DND-41 (cell line): ENCODE measurements at places on chromosomes 7 and 10.

GRCh38 chr10:11874568-11875493 is 51.7 kb downstream of the PROSER2 start:
- peak; percentile 89 for DNase-seq

GRCh38 chr10:124350806-124351205 is 67.9 kb downstream of the OAT start:
- DNase-seq, result no peak

GRCh38 chr7:25562673-25563182 is 334.4 kb upstream of the NPVF start:
- no peak for DNase-seq

DNA sequence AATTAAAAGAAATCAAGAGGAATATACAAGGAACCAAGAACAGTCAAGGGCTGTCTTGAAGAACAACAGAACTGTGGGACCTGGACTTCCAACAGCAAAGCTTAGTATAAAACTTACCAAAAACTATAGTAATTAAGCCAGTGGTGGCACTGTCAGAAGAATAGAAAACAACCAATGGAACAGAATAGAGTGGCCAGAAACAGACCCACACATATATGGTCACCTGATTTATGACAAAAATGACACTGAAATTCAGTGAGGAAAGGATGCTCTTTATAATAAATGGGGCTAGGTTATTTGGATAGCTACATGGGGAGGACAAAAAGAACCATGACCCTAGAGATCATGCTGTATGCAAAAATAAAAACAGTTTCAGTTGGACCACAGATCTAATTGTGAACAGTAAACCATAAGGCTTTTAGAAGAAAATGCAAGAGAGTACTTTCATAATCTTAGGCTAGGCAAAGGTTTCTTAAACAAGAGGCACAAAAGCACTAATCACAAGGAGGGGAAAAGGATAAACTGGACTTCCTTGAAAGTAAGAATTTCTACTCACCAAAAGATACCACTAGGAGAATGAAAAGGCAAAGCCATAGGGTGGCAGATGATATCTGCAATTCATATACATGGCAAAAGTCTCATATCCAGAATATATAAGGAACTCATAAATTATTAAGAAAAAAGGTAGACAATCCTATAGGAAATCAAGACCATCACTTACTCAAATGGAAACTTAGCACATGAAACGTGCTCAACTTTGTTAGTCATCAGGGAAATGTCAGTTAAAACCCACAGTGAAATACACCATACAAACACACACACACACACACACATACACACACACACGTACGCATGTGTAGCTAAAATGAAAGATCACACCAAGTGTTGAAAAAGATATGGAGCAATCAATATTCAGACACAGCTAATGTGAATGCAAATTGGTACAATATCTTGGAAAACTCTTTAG is 20.8 kb downstream of the HYCC1 start:
- no peak for DNase-seq

GRCh38 chr7:105014693-105015389 is 836 bp downstream of the KMT2E start:
- peak; percentile 67 for DNase-seq

GRCh38 chr10:103193820-103194529 is 903 bp upstream of the NT5C2 start:
- DNase-seq, result no peak

DNA sequence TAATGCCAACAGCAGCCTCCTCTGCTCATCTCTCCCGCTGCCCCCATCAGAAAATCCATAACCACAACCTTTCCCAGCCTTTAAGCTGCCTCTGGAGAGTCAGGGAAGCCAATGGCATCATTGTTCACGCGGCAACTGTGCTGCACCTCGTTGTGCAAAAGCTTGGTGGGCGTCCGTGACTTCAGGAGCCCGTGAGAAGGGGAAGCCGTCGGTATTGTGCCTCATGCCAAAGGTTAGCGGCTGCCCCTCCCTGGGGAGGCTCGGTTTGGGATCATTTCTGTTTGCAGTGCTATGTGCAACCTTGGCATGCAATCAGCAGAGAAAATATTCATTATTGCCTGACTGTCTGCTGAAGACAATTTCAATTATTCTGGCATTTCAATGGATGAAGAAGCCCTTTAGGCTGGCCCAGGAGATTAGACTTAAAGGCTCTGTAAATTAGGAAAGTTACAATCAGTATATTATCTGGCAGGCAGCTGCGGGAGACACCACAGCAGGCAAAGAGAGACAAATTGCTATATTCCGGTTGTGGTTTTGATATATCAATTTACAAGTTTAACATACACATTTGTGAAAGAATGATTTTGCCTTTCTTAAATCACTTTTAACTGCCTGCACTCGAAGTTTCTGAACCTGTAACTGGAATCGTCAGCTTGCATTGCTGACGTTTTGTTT is 244.5 kb downstream of the GATA3 start:
- DNase-seq, result no peak

DNA sequence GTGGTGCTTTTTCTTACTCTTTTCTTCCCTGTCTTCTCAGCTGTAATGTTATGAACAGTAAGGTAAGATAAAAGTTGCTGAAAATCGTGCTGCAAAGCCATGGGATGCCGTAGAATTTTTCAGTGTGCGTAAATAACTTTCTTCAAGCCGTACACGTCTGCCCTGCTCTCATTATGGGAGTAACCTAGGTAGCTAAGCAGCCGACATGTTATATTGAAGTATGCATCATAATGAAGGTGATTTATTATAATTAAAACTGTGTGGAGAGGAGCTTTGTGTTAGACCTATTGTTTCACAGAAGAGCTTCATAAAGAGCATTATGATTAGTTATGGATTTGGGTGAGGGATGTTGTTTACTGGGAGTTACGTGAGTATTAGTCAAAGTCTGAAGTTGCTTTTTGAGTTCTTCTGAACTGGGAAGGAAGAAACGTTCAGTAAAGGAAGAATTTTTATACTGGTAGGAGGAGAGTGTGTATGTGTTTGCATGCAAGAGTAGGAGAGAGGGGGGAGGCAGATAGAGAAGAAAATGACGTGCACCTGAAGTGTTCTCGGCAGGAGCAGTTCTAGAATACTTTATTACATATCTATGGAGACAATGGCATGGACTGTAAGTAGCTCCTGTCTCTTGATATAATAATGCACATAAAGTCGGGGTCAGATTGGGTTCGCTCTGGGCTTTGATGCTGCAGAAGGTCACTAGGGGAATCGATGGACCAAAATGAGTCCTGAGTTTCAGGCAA is 56.3 kb downstream of the POU6F2 start:
- DNase-seq, result no peak

GRCh38 chr10:80090121-80090520 is 11.7 kb downstream of the TMEM254 start:
- no peak for DNase-seq

GRCh38 chr7:150313367-150313809 is 9.8 kb upstream of the LRRC61 start:
- DNase-seq, result no peak

DNA sequence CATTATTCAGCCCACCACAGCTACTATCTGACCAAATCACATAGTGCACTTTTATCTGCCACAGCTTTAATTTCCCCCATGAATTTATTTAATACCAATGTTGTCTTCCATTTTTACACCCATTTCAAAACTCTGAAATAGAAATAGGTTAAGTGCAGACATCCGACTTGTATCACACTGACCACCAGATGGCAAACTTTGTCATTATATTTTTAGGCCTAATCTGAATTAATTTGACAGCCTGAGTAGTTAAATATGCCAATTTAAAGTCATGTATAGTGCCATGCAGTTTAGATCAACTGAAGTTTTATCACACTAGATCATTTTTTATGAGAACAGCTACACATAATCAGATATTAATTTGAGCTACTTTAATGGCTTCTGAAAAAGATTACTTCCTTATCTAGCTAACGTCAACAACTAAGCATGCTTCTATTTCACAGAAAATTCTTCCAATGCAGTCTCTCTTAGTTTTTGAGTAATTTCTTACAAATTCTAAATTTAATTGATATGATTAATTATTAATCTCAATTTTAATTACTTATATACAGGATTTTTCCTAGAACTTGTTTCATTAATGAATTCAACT is 566.4 kb downstream of the GFRA1 start:
- DNase-seq, result no peak

- no peak for DNase-seq
Measured at GRCh38 chr7:41918597-41918996, 215.7 kb upstream of the INHBA start.

DNA sequence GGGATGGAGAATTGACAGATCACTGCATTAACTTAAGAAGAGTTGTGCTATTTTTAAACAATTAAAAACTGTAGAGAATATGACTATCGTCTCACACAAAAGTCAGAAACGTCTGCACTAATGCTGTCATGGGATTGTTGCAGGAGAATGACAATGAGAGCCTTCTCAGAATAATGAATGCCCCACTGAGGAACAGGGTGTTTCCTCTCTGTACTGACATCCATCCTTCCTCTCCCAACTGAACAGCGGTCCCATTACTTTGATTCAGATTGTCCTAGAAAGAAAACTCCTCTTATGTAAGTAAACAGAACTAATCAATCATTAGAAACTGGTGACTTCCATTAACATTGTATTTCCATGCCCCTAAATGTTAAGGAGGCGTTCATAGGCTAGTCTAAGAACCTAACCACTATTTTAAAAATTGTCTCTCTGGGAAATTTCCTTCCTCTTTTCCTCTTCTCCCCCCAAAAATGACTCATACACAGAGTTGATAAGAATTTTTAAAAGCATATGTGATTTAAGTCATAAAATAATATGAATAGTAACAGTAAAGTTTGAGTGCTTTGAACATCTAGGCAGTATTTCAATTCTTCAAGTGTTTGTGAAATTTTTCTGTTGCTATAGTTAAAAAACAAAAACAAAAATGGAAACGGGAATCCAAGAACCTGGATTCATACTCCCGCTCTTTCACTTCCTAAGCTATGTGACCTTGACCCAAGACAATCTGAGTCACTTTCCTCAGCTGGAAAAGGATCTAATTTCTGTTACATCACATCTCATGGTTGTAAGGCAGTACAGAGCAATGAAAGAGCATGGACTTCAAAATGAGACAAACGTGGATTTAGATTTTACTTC is 12.7 kb upstream of the MACC1 start:
- no peak for DNase-seq

- DNase-seq, result no peak
Measured at GRCh38 chr7:32039000-32039756, 31.0 kb downstream of the PDE1C start.

DNA sequence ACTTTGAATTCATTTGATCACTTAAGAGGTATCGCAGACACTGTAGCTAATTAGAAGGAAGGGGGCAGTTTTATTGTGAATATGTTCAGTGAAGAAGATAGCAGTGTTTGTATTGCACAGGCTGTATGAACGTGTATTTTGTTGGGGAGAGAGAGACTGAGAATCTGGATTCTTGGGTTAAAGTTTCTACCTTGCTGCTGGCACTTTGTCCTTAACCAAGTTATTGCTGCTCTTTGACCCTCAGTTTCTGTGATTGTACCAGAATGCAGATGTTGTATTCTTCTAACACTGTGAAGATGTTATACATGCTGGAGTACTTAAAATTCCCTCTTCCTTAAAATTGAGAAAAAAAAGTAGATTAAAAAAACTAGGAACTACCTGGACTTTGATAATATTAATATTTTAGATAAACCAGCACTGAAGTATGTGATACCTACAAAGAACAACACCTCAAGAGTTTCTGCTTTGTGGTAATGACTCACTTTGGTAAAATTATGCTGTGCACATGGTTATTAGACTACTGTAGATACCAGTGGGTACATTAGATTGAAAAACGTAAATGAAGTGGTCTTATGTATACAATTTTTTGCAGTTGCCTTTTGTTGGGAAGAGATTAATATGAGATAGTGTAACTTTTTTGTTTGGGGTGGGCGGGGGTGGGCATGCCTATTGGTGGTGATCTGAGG is 321.3 kb downstream of the AUTS2 start:
- no peak for DNase-seq

DNA sequence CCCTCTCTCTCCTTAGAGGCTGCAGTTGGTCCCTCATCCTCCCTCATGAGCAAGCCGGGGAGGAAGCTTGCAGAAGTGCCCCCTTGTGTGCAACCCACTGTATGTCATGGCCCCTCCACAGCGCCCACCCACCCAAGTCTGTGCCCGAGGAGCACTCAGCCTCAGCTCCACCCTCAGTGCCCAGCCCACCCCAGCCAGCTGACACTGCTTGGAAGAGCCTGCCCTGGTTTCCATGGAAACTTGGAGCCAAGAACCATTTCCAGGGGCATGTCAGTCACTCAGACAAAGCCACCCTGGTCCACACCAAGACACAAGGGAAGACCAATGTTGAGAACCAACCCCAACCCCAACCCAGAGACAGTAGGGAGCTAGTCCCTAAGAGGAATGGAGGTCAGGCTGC is 79.5 kb downstream of the PAX2 start:
- DNase-seq, result no peak

- DNase-seq, result no peak
Measured at GRCh38 chr10:119754936-119755335, 29.1 kb downstream of the INPP5F start.

DNA sequence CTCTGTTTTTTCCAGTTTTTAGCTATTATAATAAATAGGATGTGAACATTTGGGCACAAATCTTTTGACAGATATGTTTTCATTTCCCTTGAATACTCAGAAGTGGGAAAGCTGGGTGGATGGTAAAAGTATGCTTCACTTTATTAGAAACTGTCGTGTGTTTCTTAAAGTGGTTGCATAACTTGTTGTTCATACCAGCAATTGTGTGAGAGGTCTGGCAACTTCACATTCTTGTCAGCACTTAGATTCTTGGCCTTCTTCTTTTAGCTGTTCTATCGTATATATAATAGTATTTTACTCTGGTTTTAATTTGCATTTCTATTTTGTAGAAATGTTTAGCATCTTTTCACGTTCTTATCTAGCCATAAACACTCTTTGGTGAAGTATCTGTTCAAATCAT is 894.4 kb downstream of the KCNMA1 start:
- DNase-seq, result no peak

- no peak for DNase-seq
Measured at GRCh38 chr10:2989292-2989947, 77.9 kb upstream of the PFKP start.

DNA sequence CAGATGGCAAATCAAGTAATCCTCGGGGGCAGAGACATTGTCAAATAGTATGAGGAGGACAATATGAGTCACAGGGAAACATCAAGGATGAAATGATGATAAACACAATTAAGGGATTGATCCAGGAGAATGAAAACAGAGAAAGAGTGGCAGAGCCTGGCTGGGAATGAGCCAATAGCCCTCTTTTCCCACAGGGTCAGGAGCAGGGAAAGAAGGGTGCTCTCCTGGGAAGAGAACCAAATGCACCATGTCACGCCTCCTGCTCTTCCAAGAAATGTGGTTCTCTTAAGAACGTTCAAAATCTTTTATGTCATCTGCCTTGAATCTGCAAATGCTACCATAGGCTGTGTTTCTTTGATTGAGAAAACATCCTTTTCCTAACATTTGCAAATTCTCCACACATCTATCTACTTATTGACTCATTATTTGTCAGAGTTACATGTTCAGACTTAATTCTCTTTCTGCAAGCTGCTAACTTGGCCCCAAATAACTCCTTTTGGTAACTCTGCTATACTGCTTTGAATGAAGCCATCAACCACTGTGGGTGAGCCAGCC is 50.6 kb downstream of the HIPK2 start:
- no peak for DNase-seq
